ENCODE measurements at places on chromosomes 11 and 22.
A peak's percentile ranks its signal among the peaks of the same experiment; 100 is the strongest.

DNA sequence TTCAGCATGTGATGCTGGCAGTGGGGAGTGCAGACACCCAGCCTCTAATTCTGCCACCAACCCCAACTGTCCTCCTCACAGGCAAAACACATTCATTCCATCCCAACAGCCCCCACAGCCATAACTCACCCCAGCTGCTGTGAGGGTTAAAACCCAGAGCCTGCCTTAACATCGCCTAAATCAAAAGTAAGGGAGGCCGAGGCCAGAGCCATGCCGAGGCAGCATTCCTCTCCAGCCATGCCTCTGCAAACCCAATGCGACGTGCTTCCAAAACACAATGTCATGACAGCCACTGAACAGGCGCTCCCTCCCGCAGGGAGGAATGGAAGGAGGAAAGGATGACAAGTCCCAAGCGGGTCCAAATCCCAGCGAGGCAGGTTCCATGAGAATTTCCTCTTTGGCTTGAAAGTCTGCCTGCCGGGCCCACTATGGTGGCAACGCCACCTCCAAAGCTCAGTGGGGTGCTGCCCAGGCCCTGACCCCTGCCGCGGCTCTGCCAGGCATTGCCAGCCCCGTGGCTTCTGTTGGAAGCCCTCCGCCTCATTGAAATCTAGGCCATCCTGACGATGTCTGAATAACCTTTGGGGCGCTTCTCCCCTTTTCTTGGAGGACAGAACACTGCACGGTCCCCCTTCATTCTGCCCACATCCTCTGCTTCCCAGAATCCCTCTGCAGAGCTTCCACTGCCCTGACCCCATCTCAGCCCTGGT is 472.3 kb downstream of the BRD1 start:
- DNase-seq = no peak

- DNase-seq = no peak
Measured at GRCh38 chr11:69704508-69705253, 859 bp upstream of the FGF19 start.

GRCh38 chr11:97972731-97973130 is 1048.0 kb upstream of the CNTN5 start:
- no peak for DNase-seq

DNA sequence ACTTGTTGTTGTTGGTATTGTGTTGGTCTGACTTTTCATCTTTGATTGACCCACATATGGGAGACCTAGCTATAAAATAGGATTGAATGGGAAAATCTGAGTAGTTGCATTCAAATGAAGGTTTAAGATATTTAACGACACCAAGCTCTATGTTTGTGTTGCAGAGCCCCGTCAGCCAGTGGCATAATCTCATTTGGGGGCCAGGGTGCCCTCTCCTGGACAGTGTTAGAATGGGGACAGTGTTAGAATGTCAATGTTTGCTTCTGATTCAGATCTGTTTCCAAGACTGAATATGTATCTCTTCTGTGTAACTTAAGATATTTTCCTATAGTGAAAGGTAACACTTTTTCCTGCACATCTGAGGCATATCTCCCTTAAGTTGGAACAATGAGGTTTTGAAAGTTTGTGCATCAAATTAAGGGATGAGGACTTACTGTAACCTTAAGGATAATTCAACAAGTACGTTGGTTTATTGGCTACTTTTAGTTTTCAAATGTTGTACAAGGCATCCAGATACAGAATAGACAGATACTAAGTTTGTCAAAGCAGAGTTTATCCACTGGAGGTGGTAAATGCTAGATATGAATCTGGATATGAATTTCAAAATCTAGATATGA is 5.3 kb upstream of the OR52M1 start:
- DNase-seq = peak; percentile 41

- DNase-seq = peak; percentile 49
Measured at GRCh38 chr11:112293614-112294013, 33.0 kb upstream of the PLET1 start.

DNA sequence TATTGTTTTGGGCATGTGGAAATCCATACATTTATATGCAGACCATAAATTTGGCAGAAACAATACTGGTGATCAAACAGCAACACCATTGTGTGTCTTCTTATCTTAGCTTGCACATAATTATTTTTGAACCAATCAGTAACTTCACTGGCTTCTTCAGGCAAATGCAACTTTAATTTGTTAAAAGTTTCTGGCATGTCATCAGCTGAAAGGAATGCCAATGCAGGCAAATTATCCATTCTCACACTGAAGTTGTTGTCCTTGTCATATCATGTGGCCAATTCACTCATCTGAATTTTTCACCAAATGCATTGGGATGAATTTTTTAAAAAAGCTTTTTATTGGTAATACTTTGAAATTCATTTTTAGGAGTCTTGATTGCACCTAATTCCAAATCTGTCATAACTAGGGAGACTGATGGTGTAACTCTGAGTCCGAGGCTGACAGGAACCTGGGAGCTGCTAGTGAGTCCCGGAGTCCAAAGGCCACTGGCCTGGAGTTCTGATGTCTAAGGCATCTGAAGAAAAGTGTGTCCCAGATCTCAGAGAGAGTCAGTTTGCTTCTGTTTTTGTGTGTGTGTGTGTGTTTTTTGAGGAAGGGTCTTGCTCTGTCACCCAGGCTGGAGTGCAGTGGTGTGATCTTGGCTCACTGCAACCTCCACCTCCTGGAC is 17.4 kb upstream of the OR10V1 start:
- no peak for DNase-seq

DNA sequence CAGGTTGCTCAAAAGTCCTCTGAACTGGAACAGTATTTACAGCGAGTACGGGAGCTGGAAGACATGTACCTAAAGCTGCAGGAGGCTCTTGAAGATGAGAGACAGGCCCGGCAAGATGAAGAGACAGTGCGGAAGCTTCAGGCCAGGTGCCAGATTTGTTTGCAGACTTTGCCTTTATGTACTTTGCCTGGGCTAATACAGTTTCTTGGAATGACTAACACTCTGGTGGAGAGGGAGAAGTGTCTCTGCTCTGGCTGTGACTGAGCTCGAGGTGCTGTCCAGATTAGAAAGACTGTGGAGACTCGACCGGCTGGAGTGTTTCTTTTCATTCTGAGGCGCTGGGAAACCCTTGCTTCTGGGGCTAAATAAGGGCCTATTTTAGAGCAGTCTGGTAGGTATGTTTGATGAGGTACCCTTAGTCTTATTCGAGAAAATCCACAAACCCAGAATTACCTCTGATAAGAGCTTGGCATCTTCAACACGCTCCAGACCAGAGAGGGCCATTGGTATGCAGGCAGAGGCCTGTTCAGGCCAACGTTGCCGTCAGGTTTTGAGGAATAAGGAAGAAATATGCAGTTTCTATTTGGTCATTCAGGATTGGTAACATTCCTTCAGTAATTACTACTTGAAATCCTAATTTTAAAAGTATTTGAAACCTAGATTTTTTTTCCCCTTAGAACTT is 76.5 kb downstream of the SWAP70 start:
- no peak for DNase-seq

DNA sequence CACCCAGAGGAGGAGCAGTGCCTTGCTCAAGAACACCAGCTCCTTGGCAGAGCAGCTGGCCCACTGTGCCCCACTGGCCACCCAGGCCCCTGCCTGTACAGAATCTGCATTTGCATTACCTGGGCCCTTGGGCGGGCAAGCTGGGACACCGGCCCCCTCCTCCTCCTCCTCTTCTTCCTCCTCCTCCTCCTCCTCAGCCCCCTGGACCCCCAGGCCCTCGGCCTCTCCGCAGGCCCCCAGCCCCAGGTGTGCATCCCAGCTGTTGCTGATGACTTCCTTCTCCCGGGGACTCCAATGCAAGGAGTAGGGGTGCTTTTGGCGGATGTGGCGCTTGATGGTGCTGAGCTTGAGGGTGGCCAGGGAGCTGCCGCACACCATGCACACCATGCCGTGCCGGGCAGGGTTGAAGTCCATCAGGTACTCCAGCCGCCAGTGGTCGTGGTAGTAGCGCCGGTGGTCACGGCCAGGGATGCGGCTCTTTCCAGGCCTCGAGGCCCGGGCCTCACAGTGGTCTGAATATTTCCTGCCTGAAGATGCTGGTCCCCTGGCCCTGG is 2.8 kb downstream of the ZFTA start:
- DNase-seq = no peak

DNA sequence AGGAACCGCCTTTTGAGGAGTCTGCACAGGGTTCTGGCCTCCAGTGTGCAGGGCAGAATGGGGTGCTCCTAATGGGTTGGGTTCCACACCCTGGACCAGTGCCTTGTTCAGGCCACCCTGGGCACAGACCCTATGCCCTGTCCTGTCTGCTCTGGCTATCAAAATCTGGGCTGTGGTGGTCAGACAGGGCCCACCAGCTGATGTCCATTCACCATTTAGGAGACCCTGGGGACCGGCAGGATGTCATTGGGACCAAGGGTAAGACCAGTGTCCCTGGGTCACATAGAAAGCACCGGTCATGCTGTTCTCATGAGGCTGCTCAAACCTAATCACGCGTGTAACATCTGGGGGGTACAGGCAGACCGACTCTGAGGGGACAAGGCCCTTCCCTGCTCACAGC is 37.3 kb downstream of the PARVG start:
- DNase-seq = no peak

- no peak for DNase-seq
Measured at GRCh38 chr22:27971926-27972325, 52.9 kb upstream of the PITPNB start.

DNA sequence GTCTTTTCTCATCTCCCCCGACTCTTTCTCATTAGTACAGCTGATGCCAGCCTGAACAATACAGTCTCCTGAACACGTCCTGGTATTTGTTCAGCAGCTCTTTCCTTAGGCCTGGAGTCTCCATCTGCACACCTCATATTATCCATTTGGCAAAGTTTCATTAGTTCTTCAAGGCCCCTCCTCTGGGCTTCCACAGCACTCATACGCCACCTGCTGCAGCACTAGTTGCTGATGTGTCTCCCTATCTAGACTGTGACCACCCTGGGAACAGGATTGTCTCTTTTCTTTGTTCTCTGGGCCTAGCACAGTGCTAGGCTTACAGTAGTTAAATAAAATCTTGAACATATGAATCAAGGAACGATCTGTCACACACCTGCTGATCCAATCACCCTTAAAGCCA is 17.2 kb downstream of the DCHS1 start:
- DNase-seq = peak; percentile 35

DNA sequence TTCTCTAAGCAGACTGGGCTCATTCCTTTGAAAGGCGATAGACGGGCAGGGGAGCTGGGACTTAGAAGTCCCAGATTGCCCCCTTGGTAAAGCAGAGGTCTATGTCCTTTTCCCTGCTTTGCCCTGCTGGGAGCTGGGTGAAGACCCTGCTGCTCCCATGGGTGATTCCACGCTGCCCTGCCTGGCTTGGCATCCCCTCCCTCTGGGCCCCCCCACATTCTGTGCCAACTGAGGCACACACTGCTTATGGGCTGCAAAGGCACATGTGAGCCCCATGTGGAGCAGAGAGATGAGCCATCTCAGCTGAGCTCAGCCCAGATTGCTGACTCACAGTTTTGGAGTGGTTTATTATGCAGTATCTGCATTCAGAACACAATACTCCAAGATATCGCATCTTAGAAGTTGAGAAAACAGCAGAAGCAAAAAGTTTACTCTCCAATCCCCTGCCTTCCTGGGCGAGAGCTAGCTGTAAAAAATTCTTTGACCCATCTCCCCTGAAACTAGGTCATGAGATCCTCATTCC is 127.2 kb downstream of the ST3GAL4 start:
- DNase-seq = no peak

DNA sequence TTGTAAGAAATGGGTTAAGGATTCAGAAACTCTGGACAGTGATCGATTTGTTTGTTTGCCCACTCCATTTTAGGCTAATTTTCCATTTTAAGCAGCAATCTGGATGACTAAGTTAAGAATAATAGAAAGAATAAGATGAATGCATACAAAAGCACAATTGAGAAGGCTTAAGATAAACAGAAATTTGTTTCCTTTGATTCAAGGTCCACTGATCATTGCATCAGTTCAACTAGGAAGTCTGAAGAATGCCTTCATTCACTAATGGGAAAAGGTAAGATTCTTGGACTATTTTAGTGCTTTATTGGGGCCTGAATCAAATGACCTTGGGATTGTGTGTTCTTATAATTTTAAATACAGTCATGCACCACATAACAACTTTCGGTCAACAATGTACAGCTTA is 140.8 kb downstream of the CADM1 start:
- no peak for DNase-seq
